ENCODE measurements at places on chromosomes 7 and 10. TPM values are rescaled to one million over a fixed set of nuclear protein-coding genes. Genes with fewer than 3 reads are reported as not detected.

AMPH gene
- 5.5 TPM for polyA plus RNA-seq

RTKN2 gene
- 0.41 TPM for polyA plus RNA-seq

YKT6 gene
- 108 TPM for polyA plus RNA-seq

ZNF804B gene
- polyA plus RNA-seq: not detected

HTR7 gene
- polyA plus RNA-seq: 0.53 TPM

CD36 gene
- polyA plus RNA-seq: 0.48 TPM

CDH23 gene
- 0.08 TPM for polyA plus RNA-seq

GPR15LG gene
- polyA plus RNA-seq: not detected

C10orf53 gene
- polyA plus RNA-seq: not detected

OR2A5 gene
- polyA plus RNA-seq: not detected

AGAP5 gene
- polyA plus RNA-seq: 0.75 TPM

ASAH2 gene
- polyA plus RNA-seq: 3.4 TPM

NXPH1 gene
- not detected for polyA plus RNA-seq

C7orf25 gene
- 4.2 TPM for polyA plus RNA-seq

FBXO24 gene
- 0.38 TPM for polyA plus RNA-seq

CADPS2 gene
- polyA plus RNA-seq: 0.18 TPM

TRIM73 gene
- polyA plus RNA-seq: 1.0 TPM

DENND10 gene
- 77.9 TPM for polyA plus RNA-seq

IFIT2 gene
- polyA plus RNA-seq: 9.5 TPM

UCN3 gene
- not detected for polyA plus RNA-seq

PPP1R17 gene
- polyA plus RNA-seq: 0.29 TPM

AKR1C2 gene
- polyA plus RNA-seq: 19.8 TPM

OR2A1 gene
- polyA plus RNA-seq: 0.10 TPM

HOXA6 gene
- 3.5 TPM for polyA plus RNA-seq

Measured in GM23248 (cell line).